Activated T-cell treated with anti-CD3 and anti-CD28 coated beads, Interleukin-2, amount 50 U/mL, for 72 hours (primary cell): ENCODE measurements at places on chromosomes 6 and 20. TPM values are rescaled to one million over a fixed set of nuclear protein-coding genes. Genes with fewer than 3 reads are reported as not detected.

DNA sequence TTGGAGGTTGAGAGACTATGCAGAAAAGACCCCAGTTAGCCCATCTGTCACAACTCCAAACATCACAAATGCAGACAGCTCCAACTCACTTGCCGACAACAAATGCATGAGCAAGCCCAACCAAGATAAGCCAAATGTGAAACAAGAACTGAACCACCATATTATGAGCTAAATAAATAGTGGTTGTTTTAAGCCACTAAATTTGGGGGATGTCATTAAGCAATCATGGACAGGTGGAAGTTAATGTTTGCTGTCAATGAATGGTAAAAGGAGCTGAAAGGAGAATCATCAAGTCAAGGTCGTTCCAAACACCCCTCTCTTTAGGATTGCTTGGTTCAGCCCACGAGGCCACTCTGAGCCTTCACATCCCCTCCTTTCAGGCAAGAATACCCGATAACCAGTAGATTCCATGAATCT lies 71.2 kb upstream of the PLCB4 start:
- no peaks in the 10 kb centered on the region for H3K4me1 ChIP-seq
- no peaks in the 10 kb centered on the region for H3K27me3 ChIP-seq
- H3K27ac ChIP-seq = no peak overlapping the region

DNA sequence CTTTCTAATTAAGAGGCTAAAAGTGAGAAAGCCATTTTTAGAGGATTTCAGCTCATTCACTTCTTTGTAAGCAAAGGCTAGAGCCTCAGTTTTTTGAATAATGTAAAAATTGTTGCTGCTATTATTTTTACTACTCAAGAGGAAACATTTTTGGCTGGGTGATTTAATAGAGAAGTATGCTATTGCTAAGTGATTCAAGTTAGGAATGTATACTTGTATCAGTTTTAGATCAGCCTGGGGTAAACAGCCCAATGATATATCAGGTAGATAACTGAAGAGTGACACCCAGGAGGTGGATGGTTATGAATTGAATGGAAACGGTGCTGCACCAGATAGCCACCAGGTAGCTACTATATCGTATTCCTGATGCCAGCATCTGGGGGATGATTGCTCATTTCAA lies 9.2 kb downstream of the QKI start:
- no peaks in the 10 kb centered on the region for H3K27me3 ChIP-seq
- no peak overlapping the region for H3K27ac ChIP-seq
- H3K4me3 ChIP-seq = no peak overlapping the region
- no peak for DNase-seq
- no peaks in the 10 kb centered on the region for H3K36me3 ChIP-seq

- no peak for DNase-seq
- H3K27me3 ChIP-seq = peaks cover 6% of the 10 kb centered on the region
- no peaks in the 10 kb centered on the region for H3K4me1 ChIP-seq
- no peaks in the 10 kb centered on the region for H3K36me3 ChIP-seq
Measured at GRCh38 chr6:145609521-145609920, 125.8 kb downstream of the EPM2A start.

DNA sequence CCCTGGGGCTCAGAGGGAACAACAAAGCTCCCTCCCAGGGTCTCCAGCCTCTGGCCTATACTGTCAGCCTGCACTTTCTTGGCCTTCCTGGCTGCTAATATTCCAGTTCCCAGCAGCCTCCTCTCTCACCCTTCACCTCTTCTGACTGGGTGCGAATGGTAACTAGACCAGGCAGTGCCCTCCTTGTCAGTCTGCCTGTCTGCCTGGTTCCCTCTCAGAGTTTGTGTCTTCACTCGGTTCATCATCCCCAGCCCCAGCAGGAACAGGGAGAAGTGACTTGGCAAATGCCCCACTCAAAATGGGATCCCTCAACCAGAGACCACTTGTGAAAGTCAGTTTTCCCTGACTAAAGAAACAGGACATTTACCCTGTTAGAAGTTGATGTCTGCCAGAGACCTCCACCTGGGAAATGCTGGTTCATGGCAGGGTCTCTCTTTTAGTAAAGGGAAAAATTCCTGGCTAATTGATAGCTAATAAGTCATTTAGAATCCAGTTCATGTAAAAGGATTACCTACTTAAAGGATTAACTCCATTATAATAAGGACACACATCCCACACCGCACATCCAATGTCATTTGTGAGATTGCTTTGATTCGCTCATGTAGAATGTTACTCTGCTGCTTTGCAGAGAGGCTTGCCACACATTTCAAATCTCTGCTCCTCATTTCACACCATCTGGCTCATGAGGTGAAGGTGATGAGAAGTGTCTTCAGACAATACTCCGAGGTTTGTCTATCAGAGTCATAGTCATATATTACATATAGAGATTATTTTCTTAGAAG lies 18.6 kb upstream of the MICB start:
- peaks cover 7% of the 10 kb centered on the region for H3K4me1 ChIP-seq
- DNase-seq = no peak
- H3K36me3 ChIP-seq = no peaks in the 10 kb centered on the region
- H3K4me3 ChIP-seq = no peak overlapping the region
- H3K27ac ChIP-seq = no peak overlapping the region
- H3K27me3 ChIP-seq = no peaks in the 10 kb centered on the region

- peak overlapping the region; percentile 31 for H3K27ac ChIP-seq
- H3K4me1 ChIP-seq = peaks cover 34% of the 10 kb centered on the region
- no peak overlapping the region for H3K4me3 ChIP-seq
- DNase-seq = no peak
- no peaks in the 10 kb centered on the region for H3K27me3 ChIP-seq
Measured at GRCh38 chr6:158780246-158780884, 38.8 kb downstream of the EZR start.

GRCh38 chr6:6179858-6180623 lies 140.4 kb downstream of the F13A1 start:
- H3K4me3 ChIP-seq = no peak overlapping the region
- H3K27me3 ChIP-seq = peaks cover 15% of the 10 kb centered on the region
- no peaks in the 10 kb centered on the region for H3K36me3 ChIP-seq
- no peak for DNase-seq
- no peak overlapping the region for H3K27ac ChIP-seq
- no peaks in the 10 kb centered on the region for H3K4me1 ChIP-seq

DNA sequence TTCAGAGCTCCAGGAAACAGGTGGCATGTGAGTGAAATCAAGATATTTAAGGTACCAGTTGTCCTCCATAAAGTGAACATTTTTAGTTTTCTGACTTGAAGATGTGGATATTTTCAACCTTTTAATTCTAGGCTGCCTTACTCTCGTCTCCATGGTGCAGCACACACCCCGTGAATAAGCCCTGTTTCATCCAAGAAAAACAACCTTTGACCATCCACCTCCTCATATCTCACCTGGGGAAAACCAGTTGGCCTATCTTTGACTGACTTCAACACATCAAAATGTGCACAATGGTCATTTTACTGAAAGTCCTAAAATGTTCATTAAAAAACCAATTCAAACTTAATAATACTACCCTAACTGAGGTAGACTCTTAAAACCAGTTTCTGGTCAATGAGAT lies 73.8 kb upstream of the CD2AP start:
- no peak overlapping the region for H3K27ac ChIP-seq
- no peak overlapping the region for H3K4me3 ChIP-seq
- H3K27me3 ChIP-seq = no peaks in the 10 kb centered on the region
- no peak for DNase-seq

C20orf204 gene
- 35.6 TPM for total RNA-seq

SYNE1 gene
- 34.5 TPM for total RNA-seq

MACROD2 gene
- not detected for total RNA-seq

MLN gene
- total RNA-seq = not detected

SLC17A2 gene
- total RNA-seq = not detected

DSN1 gene
- total RNA-seq = 30.2 TPM
